ENCODE measurements at places on chromosomes 6 and 20.

- peak; percentile 74 for DNase-seq
These were observed 8.8 kb upstream of the CEP85L start for GRCh38 chr6:118660218-118660569.

GRCh38 chr20:680638-681187 is 5.1 kb upstream of the SCRT2 start:
- no peak for DNase-seq

DNA sequence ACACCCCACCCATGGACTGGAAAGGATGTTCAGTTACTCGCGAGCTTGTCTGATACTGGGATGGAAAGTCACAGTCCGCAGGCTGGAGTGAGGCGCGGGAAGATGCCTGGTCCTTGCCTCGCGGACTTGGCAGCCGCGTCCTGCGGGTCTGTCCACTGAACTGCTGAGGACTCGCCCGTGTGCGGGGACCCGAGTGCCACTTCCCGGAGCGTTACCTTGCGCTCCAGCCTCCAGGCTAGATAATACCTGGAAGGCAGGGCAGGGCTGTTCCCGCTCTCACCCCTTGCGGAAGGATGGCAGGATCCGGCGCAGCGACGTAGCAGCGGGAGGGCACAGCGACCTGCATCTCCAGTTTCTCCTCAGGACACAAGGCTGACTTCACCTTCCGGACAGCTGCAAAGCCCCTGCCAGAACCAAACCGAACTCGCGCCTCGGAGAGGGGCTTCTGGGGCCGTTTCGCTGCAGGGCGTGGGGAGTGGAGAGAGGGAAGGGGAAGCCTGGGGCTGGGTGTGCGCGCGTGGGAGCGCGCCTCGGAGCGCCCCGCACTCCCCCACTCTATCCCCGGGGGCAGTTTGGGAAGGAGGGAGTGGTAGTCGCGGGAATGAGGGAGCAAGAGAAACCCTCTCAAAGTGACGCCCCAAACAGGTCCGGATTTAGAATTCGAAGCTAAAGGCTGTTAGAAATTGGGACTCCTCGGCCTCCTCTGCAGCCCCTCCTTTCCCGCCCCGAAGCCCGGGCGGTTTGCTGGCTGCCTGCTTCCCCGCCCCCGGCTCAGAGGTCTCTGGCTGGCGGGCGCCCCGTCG is at the start of gene KCNQ5:
Gene KCNQ5 (plus strand): TSS at position 774 of the 803 bp plus-strand sequence.
- no peak for DNase-seq

GRCh38 chr6:22146678-22146930 is 150.2 kb downstream of the PRL start:
- peak; percentile 7 for DNase-seq

GRCh38 chr6:87828044-87828443 is 126.0 kb upstream of the AKIRIN2 start:
- DNase-seq, result no peak

- DNase-seq, result no peak
These were observed 44.3 kb downstream of the OR2B2 start for GRCh38 chr6:27867945-27868300.

DNA sequence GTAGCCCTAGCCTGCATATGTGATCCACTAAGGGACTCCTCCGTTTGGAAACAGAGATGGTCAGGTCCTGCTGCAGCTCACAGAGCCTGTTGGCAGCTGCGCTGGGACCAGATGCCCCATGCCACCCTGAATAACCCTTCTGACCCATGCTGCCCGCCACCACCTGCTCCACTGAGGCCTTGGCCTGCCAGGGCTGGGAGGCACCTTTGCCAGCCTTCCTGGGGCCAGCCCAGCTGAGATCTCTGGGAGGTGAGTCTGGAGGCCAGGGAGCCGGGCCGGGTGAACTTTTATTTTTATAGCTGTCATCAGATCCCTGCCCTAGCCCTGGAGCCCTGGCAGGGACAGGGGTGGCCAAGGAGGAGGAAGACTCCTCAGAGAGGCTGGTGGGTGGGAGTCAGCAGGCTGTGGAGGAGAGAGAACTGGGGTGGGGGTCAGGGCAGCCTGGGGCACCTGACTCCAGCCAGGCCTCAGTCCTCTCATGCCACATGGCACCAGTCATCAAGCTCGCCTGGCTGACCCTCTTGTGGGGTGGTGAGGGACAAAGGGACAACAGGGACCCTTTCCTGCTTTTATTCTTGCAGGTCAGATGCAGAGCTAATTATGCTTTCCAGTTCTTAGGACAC is 10.0 kb downstream of the CEBPB start:
- DNase-seq, result no peak

GRCh38 chr6:52027699-52028098 is 59.7 kb downstream of the PKHD1 start:
- DNase-seq, result no peak

DNA sequence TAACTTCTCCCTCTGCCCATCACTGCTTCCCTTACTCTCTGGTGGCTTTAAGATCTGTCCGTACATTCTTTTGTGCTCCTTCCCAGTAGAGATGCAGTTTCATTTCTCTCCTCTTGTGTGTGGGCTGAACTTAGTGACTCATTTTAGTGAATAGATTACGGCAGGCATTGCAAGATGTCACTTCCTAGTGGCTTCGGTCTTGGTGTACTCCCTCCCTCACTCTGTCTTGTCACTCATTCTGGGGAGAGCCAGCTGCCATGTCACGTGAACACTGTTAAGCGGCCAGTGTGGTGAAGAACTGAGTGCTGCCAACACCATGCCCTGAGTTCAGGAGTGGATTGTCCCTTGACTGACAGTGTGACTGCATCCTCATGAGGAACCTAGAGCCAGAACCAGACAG is 115.9 kb downstream of the OTOR start:
- DNase-seq, result no peak

GRCh38 chr20:49978685-49979029 is 4.1 kb upstream of the SNAI1 start:
- no peak for DNase-seq

DNA sequence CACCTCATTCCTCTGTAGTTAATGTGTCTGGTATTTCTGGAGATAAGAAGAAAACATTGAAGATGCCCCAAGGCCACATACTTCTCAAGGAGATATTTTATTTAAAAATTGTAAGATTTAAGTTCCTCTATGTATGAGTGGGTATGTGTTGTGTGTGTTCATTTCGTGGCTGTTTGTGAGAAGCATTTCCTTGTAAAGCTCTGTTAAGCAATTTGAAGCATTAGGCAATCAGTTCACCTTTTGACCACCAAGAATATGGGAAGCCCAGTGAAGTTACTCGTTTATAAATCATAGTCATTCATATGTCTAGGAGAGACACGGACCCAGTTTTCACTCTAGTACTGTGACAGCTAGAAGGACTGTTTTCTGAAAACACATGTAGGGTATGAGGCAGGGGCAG is 717.6 kb upstream of the MAP3K7 start:
- DNase-seq, result no peak

GRCh38 chr6:72238021-72238420 is 351.7 kb downstream of the RIMS1 start:
- DNase-seq, result no peak

- DNase-seq, result no peak
These were observed 159.0 kb downstream of the GMDS start for GRCh38 chr6:2086326-2086965.

Measured in HEK293T (cell line).